ENCODE measurements at places on chromosomes 13 and 19.

DNA sequence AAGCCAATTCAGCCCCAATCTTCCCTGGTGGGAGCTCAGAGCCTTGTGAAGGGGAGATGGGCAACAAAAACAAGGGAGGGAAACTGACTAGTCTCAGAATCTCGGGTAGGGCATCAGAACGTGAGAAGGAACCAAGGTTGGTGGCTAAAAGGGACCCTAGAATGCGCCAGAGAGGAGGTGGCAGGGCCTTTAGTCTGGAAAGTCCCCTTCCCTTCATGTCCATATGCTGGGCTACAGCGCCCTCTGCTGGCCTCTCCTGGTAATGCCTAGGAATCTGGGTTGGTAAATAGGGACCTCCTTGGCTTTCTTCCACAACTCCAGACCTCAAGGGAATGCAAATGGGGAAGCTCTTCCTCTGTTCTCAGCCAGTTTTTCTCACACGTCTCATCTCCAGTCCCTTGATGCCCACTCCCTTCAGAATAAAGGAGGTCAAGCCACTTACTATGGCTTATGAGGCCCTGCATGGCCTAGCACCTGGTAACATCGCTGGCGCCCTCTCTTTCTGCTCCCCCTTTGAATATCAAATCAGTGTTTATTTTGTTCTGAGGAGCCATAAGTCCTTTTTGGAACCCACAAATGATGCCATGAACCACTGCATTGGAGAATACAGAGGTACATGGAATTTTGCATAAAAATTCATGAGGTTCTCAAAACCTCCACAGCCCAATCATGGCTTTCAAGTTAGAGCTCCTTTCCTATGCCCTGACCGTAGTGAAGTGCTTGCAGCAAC, 1.4 kb upstream of the CCDC97 start:
- DNase-seq = peak; percentile 92

- DNase-seq = no peak
These were observed 27.1 kb downstream of the NAXD start for GRCh38 chr13:110642291-110642981.

DNA sequence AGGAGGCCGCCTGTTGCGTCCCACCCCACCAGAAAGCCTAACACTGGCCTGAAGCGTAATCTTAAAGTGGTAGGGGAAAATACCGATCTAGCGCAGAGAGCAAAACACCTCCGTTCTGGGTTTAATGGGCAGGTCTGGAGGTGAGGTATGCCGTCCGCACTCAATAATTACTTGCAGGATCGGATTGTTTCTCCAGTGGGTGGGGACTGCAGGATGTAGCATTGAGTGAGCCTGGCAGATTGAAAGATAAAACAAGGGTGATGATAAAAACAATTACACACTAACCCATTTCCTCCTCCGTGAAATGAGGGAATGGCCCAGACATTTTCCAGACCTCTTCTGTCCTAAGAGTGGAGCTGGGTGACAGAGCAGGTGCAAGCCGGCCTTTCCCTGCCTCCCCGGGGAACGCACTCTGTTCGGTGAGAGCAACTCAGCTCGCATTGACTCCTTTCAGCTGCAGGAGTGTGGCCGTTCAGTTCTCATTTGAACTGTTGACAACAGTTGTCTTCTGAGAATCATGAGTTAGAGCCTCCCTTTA, 110.2 kb upstream of the DOCK9 start:
- no peak for DNase-seq

GRCh38 chr19:2042485-2043250, 8.4 kb downstream of the MKNK2 start:
- DNase-seq = no peak

DNA sequence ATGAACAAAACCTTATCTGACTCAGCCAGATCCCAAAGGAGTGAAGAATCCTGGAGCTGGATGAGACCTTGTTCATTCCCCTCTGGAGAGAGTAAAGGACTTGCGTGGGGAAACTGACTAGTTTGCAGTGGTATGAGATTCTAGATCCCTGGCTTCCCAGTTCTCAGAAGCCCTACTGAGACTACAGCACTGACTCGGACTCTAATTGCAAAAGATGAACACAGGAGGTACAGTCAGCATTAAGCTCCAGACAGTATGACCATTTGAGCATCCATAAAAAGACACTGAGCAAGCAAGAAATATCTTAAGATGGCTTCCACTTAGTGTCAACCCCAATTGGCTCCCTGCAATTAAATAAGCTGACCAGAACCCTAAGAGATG, 6.8 kb downstream of the ZC3H4 start:
- DNase-seq = no peak

- DNase-seq = no peak
These were observed 35.1 kb downstream of the ATP4B start for GRCh38 chr13:113622791-113623490.
